Left forelimb (tissue), 1 donor: ENCODE measurements at places on chromosomes 6 and 20.

- DNase-seq, result no peak
Measured at GRCh38 chr6:27143474-27144026, 104.0 kb upstream of the PRSS16 start.

DNA sequence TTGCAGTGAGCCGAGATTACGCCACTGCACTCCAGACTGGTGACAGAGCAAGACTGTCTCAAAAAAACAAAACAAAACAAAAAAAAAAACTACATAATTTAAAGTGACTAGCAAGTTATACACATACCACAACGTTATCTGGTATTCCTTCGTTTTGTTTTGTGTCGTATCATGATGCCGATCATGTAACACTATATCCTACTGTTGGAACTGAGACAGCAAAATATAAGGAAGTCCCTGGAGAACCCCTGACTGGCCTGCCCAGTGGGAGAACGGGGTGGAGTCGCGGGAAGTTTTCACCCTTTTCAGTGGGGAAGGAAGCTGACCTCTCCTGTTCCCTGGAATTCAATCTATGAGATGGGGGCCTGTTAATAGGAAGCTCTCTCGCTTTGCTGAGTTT, 15.1 kb downstream of the SOX4 start:
- DNase-seq, result no peak

- DNase-seq, result no peak
Measured at GRCh38 chr20:6401893-6402557, 279.2 kb upstream of the FERMT1 start.

- DNase-seq, result no peak
Measured at GRCh38 chr6:108360919-108361311, 66.1 kb downstream of the AFG1L start.

DNA sequence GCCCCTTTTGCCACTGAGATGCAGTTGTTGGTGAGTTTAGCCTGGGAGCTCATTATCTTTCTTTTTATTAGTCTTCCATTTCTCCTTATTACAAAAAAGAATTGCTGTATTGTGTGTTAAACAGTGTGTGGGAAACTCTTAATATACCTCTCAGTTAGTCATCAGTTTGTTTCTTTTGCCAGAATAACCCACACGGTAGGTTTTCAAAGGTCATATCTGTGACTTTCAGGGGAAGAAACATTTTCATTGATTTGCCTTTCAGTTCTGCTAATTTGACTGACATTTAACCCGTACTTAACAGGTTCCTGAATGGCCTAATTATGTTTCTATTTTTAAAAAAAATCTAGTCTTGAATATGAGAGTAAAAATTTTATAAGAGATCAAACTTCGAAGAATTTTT, 145.3 kb downstream of the KHDC1L start:
- no peak for DNase-seq

DNA sequence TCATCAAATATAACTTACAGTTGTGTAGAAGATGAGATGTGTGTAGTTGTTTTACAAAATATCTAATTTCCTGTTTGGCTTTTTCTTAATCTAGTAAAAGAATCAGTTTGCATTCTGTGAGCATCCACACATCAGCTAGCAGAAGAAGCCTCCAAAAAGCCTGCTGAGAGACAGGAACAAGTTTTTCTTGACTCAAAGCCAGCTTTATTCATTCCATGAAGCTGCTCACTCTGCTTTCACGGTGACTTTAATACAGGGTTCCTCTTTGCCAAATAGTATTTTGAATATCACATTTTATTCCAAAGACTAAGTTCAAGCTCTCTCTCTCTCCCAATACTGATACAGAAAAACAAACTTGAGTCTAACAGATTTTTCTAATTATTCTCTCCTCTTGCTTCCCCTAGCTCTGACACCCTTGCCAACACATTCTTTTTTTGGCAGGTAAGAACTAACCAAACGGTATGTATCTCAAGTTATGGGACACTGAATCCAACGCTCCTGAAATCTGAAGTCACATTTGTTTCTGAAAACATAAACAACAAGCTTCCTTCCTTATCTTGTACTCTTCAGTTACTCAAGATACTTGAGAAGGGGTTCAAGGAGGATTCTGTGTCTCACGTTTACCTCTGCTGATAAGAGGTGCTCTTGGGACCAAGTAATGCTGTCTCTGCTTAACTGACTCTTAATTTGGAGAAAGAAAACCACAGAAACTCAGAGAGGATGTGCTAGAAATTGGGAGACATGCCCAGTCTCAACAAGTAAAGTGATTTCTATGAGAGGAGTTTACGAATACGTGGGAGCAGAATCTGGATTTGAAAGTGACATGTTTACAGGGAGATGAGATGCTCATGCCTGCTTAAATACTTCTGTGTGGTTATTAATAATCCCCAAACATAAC, 184.2 kb upstream of the SPTLC3 start:
- no peak for DNase-seq

DNA sequence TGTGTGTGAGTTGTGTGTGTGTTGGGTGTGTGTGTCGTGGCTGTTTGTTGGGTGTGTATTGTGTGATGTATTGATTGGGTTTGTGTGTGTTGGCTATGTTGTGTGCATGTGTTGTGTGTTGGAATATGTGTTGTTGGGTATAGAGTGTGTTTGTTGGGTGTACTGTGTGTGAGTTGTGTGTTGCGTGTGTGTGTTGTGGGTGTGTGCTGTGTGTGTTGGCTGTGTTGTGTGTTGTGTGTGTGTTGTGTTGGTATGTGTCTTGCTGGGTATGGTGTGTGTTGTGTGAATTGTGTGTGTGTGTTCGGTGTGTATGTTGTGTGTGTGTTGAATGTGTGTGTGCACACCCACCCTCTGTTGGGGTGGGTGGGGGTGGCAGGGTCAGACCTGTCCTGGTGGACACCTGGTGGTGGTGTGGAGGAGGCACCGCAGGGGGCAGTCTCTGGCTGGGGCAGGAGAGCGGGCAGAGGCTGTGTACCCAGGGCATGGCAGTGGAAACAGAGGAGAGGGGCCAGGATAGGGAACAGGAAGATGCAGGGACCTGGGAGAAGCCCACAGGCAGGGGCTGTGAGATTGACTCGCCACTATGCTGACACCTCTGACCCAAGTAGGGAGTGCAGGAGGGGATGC, 25.5 kb upstream of the PXDC1 start:
- no peak for DNase-seq

- DNase-seq, result no peak
Measured at GRCh38 chr6:142822383-142822782, 122.6 kb downstream of the HIVEP2 start.

GRCh38 chr20:23092861-23093495, 6.9 kb upstream of the CD93 start:
- DNase-seq, result peak; percentile 50

DNA sequence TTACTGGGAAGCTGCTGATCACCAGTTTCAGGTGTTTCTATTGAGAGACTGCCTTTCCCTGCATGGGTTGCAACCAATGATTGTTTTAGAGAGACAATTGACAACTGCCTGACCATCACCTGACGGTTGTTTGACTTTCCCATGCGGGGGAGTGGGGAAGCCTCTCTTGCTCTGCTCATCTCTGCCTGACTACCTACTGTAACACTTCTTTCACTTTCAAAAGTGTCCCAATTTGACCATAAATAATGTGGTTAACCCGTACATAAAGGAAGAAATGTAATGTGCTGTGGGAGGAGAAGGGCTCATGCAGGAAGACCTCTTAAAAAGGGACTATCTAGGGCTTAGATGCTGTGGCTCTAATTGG, 122.1 kb upstream of the PHACTR1 start:
- no peak for DNase-seq

GRCh38 chr6:36018339-36018738, 6.1 kb downstream of the SLC26A8 start:
- DNase-seq, result no peak

DNA sequence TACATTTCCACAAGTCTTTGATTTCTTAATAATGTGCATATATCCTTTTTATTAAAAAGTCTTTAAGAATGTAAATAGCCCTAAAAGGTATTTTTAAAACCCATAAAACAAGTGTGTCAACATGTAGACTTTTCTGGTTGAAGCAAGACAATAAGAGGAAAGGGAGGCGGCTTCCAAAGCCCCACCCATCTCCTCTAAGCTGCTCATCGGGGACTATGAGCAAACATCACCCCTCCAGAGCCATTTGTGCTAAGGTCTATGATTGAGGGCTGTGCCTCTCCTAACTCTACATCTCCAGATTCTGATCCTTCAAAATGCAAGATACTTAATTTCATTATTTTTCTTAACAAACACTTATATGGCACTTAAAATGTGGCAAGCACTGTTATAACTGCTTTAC, 2.5 kb upstream of the NAA20 start:
- no peak for DNase-seq

DNA sequence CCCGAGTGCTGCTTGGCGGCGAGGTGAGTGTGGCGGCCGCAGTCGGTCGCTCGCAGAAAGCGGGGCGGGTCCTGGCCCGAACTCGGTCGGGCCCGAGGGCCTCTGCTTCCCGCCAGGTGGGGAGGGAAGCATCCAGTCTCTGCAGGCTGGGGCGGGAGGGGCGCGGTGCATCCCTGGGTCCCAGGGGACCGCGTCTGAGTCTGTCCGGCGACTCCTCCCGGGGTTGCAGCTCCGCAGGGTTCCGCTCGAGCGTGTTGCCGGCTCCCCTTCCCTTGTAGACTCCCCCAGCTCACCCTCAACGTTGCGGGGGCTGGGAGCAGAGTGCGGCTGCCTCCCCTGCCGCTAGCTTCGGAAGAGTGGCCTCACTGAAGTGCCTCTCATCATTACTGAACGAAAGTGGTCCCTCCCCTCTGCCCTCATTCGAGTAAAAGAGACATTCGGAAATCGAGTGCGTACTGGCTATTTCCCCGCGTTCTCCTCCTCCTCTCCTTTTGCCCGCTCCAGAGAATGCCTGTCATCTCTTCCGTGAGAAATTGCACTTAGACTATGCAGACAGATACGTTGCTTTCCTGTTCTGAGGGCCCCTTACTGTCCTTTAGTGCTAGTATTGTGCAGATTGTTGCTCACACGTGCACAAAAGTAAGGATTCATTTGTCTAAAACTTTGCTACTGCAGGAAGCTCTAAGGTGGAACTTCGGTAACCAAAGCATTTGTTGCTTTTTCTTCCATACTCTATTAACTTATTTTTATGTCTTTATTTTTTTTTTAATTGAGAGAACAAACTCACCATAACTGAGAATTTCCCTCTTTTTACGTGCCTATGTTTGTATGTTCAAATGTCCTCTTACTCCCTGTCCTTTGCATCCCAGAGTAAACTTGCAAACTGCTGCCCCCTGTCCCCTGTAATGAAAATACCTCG, 751 bp downstream of the MAP3K4 start:
- DNase-seq, result peak; percentile 83

DNA sequence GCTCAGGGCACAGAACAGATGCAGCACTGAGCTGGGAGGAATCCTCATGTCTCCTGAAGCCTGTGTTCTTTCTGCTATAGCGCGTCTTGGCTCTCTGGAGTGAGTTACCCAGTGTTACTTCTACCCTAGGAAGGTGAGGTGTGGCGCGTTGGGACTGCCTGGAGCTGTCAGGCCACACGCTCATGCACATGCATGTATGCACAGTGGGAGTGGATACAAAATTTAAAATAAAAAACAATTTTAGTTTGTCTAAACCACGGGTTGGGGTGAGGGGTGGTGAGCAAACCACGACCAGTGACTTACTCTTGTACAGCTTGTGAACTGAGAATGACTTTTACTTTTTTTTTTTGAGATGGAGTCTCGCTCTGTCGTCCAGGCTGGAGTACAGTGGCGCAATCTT, 298.6 kb upstream of the SUPT3H start:
- DNase-seq, result no peak

DNA sequence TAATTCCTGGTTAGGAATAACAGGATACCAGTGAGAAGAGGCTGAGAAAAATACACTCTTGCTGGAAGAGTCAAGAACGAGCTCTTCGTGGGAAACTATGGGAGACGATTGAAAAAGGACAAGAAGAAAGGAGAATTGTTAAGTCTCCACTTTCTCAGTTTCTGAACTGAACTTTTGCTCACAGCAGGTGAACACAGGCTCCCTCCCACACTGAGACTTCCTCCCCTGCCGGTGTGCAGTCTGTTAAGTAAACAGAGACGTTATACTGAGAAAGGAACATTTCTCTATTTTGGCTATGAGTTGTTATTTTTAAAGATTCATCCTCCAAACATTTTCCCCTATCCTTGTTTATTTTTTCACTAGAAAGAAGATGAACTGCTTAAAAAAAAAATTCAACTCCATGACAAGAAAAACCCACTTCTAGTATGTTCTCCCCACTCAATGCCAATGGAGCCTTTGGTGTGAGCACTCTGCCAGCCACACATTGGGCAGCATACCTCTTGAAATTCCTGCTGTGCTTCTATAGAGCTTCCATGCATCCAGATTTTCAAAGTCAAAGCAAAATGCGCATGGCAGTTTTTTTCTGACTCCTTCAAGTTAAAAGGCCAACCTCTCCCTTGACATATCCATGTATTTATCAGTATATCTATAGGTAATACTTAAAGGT, 250.5 kb downstream of the ESR1 start:
- DNase-seq, result no peak

DNA sequence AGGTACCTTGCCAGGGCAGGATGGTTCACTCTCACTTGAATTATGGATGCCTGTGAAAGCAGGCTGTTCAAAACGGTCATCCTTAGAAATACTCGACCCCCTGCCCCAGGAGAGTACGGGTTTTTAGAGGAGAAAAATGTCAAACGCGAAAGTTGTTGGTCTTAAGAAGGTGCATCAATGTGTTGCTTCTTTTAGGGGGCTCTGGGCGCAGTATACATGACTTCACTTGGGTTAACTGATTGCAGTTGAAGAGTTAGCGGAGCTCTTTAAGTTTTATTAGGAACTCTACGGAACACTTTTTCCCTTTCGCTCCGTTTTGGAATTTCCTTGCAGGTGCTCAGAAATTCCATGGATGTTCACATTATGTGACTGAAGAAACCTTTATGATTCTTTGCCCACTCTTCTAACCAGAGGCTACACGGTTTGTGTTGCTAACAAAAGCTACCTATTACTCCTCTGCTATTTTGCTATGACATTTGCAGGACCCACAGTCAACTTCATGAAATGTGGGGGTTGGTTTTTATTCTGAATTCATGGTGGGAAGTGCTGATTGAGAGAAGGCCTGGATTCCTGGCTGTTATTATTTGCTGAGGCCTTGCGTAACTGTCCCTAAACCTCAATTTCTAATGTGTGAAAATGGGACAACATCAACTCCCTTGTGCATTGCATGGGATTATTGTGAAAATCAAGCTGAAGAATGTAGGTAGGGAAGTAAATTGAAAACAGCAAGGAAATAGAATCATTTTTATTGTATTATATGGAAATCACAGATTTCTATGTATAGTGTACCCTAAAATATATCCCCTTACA, 845 bp downstream of the ENPP1 start:
- DNase-seq, result no peak

DNA sequence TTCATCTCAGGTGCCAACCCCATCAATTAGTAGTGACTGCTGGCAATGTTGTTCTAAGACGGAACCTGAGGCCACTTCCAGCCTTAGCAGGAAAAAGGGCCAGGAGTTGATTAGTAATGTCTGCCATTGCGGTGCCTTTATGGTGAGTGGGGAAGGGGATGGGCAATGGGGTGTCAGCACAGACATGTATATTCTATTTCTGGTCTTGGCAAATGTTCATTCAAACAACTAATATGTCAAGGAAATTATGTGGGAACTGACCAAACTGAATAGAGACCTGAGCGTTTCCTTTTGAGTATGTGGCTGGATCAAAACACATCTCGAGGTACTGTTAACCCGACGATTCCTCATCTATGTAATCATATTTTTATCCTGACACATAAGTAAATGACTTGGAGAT, 34.6 kb upstream of the BMP2 start:
- DNase-seq, result no peak

- DNase-seq, result no peak
Measured at GRCh38 chr20:49186535-49187329, 1.4 kb downstream of the STAU1 start.

GRCh38 chr20:45181639-45182038, 6.9 kb downstream of the PI3 start:
- DNase-seq, result no peak

GRCh38 chr20:40010483-40010882, 678.6 kb downstream of the MAFB start:
- DNase-seq, result no peak

GRCh38 chr20:2130683-2131082, 29.1 kb downstream of the STK35 start:
- DNase-seq, result no peak
